ENCODE measurements at places on chromosomes 11 and 22. TPM values are rescaled to one million over a fixed set of nuclear protein-coding genes. Genes with fewer than 3 reads are reported as not detected.

Gene OR51B2
- total RNA-seq = 0.41 TPM

Gene MYRF
- 428 TPM for total RNA-seq

Gene ZFP91
- total RNA-seq = 41.0 TPM

Gene C11orf65
- 1.6 TPM for total RNA-seq

Gene APOA4
- total RNA-seq = not detected

Gene ISX
- 2.6 TPM for total RNA-seq

Gene C11orf42
- not detected for total RNA-seq

All from mesothelial cell of epicardium (in vitro differentiated cells).